ENCODE measurements at places on chromosomes 6 and 20.

- no peak for DNase-seq
These were observed 156.2 kb upstream of the PLCB4 start for GRCh38 chr20:8912731-8913130.

- no peak for DNase-seq
These were observed 28.0 kb downstream of the IL22RA2 start for GRCh38 chr6:137145421-137145820.

DNA sequence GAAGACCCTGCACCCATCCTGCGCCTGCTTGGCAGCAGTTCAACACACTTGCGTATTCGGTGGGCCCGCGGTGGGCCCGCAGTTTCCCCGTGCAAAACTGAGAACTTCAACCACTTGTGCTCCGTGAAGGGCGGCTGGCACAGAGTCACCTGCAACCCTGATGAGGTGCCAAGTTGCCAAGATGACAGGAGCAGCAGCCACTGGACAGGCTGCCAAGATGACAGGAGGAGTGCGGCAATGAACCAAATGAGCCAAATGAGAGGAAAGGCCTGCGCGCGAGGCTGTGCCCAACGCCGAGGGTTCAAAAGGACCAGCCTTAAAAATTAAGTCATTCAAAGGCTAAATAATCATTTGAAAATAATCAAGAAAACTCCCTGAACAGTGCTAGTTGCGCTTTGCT lies 20.1 kb downstream of the DIDO1 start:
- no peak for DNase-seq

DNA sequence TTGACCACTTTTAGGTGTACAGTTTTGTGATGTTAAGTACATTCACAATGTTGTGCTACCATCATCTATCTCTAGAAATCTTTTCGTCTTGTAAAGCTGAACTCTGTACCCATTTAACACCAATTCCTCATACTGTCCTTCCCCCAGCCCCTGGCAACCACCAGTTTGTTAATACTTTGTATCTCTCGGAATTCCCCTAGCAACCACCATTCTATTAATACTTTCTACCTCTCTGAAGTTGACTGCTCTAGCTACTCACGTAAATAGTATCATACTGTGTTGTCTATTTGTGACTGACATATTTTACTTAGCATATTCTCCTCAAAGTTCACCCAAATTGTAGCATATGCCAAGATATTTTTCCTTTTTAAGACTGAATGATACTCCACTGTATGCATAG lies 82.3 kb upstream of the CLDN20 start:
- no peak for DNase-seq

DNA sequence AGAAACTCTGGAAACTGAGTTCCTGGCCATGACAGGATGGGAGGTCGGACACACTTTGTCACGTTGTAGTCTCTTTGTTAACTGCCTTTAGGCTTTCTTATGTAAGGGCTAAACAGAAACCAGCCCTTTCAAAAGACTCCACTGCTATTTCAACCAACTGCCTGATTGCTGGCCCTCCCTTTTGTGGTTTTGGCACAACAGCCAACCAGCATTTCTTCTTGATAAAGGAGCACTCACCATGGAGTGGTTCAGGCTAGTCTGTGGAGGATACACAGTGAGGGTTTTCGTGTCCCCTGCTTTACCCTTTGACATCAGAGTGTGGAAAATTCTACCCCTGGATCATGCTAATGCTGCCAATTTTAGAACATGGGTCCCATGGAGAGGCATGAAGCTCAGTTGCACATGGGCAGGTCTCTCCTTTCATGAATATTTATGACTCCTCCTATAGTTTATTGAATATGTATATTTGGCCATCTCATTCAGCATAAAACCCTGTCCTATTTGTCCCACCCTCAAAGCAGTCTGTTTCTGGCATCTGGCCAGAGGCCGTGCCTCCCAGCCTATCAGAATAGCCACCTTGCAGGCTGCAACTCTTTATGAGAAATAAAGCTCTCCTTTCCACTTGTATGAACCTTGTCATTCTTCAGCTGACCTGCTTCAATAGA lies 148.3 kb downstream of the HS3ST5 start:
- DNase-seq = no peak

- no peak for DNase-seq
These were observed 229.3 kb upstream of the TENT5A start for GRCh38 chr6:81981812-81982211.

DNA sequence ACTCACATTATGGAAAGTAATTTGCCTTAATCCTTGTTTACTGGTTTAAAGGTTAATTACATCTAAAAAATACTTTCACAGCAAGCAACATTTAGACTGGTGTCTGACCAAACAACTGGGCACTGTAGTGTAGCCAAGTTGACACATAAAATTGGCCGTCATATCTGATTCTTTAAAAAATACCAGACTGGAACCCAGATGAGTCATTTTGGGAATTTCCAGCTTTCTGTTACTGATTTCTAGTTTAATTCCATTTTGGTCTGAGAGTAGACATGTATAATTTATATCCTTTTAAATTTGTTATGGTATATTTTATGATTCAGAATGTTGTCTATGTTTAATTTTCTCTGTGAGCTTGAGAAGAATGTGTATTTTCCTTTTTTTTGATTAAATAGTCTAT lies 44.1 kb downstream of the SCP2D1 start:
- no peak for DNase-seq

All from NCI-H1092 treated with DMSO at 0.1 percent for 48 hours (cell line).